ENCODE measurements at places on chromosomes 2 and 18. TPM values are rescaled to one million over a fixed set of nuclear protein-coding genes. Genes with fewer than 3 reads are reported as not detected.
A peak's percentile ranks its signal among the peaks of the same experiment; 100 is the strongest.

- peak; percentile 56 for DNase-seq
These were observed 34.2 kb downstream of the TMEM17 start for GRCh38 chr2:62471816-62472215.

- no peak for DNase-seq
These were observed 48.3 kb downstream of the MYO3B start for GRCh38 chr2:170226216-170226615.

DNA sequence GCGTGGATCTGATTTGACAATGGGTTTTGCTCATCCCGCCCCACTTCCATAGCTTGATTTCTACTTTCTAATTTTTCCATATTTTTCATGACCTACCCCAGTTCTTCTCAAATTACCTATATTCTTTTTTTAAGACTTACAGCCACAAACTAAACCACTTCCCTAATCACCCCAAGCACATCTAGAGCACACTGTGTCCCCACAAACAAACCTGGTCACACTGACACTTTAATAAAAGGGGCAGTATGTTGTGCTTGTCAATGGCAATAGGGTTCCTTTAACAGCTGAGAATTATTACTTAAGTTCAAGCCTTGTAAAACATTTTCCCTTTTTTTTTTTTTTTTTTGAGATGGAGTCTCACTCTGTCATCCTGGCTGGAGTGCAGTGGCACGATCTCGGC lies 47.1 kb downstream of the MREG start:
- no peak for DNase-seq

DNA sequence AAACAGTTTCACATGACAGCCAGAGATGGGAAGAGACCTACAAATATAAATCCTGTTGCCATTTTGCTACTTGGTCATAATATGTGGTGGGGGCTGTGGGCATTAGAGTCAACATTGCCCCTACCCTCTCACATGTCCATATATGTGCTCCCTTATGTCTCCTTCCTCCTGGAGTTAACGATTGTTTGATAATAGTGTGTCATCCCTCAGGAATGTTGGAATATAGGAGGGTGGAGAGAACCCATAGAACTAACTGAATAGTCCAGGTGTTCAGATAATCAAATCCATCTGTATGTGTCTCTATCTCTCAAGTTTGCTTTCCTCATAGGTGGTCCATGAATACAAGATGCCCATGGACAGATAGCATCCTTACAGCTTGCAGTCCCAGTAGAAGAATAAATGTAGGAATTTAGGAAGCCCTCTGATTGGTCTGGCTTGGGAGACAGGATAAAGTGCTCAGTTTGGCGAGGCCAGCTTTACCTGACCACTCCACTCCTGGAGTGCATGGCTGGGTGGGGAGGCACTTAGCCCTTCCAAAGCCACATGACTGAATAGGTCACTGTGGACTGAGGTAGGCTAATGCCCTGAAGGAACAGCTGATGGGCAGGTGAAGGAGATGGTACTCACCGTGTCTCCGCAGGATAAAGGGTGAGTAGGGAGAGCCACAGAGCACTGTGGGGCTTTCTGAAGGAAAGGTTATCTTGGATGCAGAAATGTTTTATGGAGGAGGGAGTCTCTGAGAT lies 166.9 kb downstream of the CDCA7 start:
- DNase-seq: no peak

GRCh38 chr2:203683932-203684556 lies 22.4 kb upstream of the CD28 start:
- no peak for DNase-seq

Gene ANKRD36
- 7.5 TPM for polyA plus RNA-seq

Gene BCL2L11
- polyA plus RNA-seq: 1.4 TPM

- DNase-seq: no peak
These were observed 128.7 kb downstream of the NFATC1 start for GRCh38 chr18:79524181-79525078.

GRCh38 chr2:205682971-205683501 lies 735 bp downstream of the NRP2 start:
- no peak for DNase-seq
